Stimulated activated CD4-positive, alpha-beta T cell treated with anti-CD3 and anti-CD28 coated beads, Interleukin-1b, Interleukin-23, amount 100 ng/mL, for 1 hour (primary cell): ENCODE measurements at places on chromosomes 4 and X.
A peak's percentile ranks its signal among the peaks of the same experiment; 100 is the strongest.

- DNase-seq: no peak
Observed at GRCh38 chr4:142909908-142910307, 63.8 kb upstream of the INPP4B start.

- DNase-seq: no peak
Observed at GRCh38 chr4:21652508-21653231, 295.9 kb downstream of the KCNIP4 start.

- no peak for DNase-seq
Observed at GRCh38 chr4:82213485-82214417, 160.0 kb downstream of the HNRNPD start.

DNA sequence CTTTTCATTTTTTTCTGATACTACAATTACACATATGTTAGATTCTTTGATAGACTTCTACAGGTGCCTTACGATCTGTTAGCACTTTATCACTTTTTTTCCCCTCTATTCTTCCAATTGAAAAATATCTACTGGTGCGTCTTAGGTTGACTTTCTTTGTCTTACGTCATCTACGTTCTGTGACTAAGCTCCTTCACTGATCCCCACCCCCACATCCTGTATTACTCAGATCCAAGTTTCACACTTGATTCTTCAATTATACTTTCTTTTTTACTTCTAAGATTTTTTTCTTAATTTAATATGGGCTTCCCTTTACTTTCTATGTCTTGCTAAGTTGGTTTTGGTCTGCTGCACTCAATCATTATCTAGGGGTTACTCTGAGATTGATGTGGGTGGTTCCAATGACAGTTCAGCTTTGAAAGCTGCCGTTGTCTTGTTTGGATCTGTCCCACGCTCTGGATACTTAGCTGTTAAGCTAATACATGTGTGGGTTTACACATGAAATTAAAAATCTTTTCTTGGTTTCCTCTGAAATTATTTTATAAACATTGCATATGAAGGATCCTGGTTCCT is 1321.1 kb downstream of the RAPGEF2 start:
- no peak for DNase-seq

- DNase-seq: no peak
Observed at GRCh38 chrX:646796-647195, 16.2 kb downstream of the SHOX start.

DNA sequence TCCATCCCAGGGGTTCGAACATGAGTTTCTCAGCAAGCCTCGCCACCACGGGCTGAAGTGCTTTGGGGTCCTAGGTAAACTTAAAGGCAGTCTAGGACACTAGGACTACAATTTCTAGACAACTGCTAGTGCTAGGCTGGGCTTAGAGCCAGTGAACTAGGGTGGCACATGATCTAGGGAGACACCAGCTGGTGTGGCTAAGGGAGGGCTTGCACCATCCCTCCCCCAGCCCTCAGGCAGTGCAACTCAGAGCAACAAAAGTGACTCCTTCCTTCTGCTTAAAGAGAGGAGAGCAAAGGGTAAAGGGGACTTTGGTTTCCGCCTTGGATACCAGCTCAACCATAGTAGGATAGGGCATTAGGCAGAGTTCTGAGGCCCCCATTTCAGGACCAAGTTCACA is 162.5 kb upstream of the AFF2 start:
- no peak for DNase-seq

GRCh38 chrX:103879339-103879738 is 47.3 kb upstream of the RAB9B start:
- no peak for DNase-seq

GRCh38 chrX:103791228-103791627 is 14.6 kb downstream of the PLP1 start:
- DNase-seq: no peak

DNA sequence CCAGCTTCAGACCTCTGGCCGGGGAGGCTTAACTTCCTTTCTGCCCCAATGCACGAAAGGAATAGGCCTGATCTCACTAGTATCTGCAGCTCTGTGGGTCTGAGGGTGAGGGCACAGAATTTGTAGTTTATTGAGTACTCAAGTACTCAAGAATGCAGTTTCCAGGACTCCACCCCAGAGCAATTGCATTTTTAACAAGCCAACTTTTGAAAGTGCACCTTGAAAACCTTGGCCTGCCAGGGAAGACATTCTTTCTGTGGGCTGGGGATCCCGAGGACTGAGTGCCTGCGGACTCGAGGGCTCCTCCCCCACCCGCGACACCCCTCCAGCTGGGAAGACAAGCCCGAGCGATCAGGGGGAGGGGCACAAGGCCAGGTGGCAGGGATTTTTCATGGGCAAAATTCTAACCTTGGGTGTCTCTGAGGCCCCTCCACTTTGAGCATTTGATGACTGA is 22.4 kb downstream of the RS1 start:
- no peak for DNase-seq

GRCh38 chrX:137425986-137426385 is 139.9 kb upstream of the ZIC3 start:
- no peak for DNase-seq

DNA sequence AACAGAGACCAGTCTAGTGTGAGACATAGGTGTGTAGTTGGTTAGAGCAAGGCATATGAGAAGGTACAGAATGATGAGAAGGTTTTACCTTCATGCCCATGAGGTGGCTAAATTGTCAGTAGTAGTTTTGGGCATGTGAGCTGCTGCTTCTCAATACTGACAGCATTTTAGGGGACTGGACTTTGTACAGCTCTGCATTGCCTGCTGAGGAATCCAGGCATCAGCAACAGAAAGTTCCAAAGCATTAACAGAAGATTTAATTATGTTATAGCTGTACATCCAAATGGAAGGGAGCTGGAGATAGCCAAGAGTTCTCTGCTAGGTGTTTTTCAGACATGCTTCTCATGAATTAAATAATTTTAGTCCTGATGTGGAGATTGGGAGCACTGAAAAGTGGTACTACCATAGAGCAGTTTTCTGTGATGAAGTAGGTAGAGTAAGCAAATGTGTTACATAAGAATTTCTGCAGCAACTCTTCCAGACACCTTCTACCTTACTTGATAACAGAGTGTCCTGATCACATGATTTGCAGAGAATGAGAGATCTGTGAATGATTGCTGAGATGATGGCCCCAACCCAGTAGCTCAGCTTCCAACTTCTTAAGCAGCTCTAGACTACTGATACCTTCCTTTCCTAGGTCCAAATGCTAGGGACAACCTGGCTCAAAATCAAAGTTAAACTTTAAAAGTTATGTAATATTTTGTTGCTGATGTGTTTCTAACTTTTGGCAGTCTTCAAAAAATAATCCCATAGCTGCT is 30.4 kb downstream of the FNIP2 start:
- DNase-seq: no peak

DNA sequence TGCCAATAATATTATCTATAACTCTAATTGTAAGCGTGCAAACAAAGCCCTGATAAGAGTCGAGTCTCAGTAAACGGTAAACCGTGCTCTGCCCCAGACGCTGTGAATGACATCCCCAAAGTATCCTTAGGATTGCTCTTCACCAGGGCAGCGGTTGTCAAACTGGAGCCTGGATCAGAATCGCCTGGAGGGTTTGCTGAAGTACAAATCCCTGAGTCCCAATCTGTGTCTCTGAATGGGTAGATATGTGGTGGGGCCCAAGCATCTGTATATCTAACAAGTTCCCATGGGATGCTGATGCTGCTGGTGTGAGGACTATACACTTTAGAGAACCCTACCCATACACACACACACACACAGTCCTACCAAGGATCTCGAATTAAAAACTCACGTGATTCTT is 813 bp upstream of the APBB2 start:
- no peak for DNase-seq

GRCh38 chr4:123505095-123506010 is 108.8 kb downstream of the SPRY1 start:
- no peak for DNase-seq

DNA sequence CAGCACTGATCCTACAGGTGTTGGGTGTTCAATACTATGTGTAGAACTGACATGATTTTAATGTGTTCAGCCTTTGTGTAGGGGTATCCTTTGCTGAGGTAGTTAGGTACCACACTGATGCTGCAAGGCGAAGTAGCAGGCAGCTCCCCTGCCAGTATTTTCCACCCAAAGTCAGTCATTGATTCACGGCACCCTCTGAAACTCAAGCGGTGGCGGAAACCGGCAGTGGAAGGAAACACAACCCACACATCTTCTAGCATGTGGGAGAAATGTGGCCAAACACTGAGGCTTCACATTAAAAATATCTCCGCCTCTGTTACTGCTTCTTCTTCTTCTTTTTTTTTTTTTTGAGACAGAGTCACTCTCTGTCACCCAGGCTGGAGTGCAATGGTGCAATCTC is 126.3 kb downstream of the AASDH start:
- DNase-seq: peak; percentile 2

DNA sequence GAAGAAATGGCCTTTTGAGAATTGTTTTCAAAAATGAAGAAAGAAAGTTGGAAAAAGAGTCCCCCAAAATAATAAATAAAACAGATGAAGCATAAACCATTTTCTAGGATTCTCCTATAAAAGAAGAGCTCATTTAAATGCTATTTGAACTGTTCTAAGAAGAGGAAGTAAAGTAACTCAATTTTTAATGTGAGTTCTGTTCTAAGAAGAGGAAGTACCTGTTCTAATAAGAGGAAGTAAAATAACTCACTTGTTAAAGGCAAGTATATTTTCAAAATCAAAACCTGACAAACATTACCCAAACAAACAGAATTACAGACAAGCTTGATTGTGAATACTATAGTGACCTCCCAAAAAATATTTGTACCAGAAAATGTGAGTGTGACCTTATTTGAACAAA is 1326.3 kb downstream of the C4orf33 start:
- no peak for DNase-seq

DNA sequence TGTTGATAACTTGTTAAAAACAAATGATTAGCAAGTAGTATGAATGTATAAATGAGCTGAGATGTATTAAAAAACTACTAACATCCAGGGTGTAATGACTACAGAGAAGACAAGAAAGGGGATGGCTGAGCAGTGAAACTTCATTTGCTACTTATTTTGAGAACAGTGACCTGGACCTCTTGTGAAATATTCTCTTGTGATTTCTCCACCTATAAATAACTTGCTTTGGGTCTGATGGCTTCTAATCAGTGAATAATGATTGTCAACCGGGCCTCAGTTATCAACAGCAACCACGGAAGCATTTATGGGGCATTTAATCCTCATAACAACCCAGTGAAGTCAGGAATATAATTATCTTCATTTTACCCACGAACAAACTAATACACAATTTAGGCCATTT is 154.2 kb upstream of the HAND2 start:
- no peak for DNase-seq

- no peak for DNase-seq
Observed at GRCh38 chr4:95048296-95048695, 290.5 kb downstream of the BMPR1B start.

GRCh38 chr4:120801137-120801758 is 121.3 kb downstream of the PRDM5 start:
- DNase-seq: no peak

DNA sequence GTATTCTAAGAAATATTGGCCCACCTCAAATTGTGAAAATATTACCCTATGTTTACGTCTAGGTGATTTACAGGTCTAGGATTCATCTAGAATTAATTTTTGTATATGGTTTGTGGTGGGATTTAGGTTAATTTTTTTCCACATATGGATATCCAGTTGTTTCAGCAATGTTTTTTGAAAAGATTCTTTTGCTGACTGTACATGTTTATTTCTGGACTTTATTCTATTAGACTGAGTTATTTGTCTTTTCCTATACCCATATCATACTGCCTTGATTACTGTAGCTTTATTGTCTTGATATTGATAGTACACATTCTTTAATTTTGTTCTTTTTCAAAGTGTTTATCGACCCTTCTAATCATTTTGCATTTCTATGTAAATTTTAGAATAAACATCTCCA is 83.5 kb downstream of the PRKG2 start:
- no peak for DNase-seq
